Fibroblast of gingiva (primary cell): ENCODE measurements at places on chromosomes 5 and 9.

GRCh38 chr9:91486699-91487497 lies 63.3 kb upstream of the NFIL3 start:
- DNase-seq, result peak; percentile 69

DNA sequence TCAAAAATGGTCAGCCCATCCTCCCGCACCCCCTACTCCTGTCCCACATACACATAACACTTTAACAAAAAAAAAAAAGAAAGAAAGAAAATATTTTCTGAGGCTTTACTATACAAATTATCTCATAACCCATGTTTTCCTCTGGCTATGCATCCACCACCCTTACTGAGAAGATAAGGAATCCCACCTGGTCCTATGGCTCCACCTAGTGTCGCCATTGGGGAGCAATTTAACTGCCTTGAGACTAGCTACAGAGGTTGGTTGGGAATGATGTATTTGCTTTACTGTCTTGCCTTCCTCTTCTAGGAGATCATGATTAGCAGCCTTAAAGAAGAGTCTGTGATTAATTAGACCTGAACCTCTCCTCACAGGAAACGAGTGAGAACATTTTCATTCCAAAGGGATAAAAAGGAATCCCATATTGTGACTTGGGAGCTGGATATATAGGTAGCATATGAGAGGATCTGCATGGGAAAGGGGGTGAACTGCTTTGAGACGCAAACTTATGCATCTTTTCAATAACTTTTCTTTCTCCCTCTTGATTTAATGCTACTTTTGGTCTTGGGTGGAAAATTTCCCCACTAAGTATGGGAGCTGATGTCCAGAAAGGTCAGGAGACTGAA lies 77.7 kb upstream of the SELENOP start:
- DNase-seq, result peak; percentile 62

DNA sequence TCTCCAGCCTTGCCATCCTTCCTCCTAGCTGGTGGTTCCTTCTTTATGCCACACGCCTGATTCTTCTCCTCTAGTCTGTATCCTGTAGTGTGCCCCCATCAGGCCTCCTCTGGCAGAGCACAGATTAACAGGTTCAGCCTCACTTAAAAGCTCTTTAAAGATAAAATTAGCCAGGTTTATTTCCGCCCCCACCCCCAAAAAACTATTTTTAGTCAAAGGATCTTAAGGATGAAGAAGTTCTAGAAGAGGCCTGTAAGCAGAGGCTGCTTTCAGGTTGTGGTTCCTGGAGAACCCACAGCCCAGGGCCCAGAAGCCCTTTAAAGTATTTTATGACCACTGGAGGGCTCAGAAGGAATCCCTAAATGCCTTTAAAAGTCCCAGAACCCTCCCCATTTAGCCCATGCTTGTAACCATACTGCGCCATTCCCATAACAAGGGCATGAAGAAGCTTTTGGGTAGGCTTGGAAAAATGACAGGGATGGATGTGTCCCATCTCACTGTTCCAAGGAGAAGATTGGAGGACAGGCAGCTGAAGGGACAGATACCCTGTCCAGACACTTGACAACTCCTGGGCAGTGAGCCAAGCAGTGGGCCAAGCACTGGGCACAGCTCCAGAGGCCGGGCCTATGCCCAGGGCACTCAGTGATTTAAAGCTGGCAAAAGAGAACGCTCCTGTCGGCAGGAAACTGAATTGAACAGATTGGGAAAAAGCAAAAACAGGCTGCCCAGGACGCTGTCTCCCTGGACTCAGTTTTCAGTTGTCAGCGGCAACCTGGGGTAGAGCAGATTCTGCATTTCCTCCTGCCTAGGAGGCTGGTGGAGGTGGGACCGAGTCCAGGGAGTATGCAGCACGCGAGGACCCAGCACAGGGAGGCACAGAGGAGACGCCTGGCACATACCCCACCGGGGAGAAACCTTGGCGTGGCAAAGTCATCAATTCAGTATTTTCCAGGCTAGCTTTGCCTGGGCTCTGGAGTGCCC lies 106.3 kb upstream of the SSBP2 start:
- DNase-seq, result peak; percentile 8

- DNase-seq, result peak; percentile 4
These were observed 15.3 kb downstream of the FPGS start for GRCh38 chr9:127817881-127818434.

DNA sequence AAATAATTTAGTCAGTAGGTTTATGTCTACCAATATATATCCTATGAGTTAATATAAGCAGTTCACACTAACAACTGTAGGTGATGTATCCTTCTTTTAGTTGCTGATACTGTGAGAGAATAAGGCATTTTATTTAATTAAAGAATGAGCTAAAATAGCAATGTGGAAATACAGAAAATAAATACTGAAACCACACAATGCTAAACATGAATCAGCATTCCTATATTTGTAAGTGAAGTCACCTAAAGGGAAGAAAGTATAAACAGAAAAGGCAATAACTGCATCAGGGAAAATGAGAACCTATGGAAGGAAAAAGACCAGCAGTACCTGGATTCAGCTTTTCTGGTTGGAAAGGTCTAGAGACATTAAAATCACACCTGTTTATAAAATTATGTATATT lies 336.0 kb downstream of the PDE4D start:
- DNase-seq, result peak; percentile 19

GRCh38 chr5:9622971-9623421 lies 7.2 kb downstream of the TAS2R1 start:
- peak; percentile 51 for DNase-seq

GRCh38 chr9:130996676-130997394 lies 12.1 kb upstream of the LAMC3 start:
- no peak for DNase-seq

DNA sequence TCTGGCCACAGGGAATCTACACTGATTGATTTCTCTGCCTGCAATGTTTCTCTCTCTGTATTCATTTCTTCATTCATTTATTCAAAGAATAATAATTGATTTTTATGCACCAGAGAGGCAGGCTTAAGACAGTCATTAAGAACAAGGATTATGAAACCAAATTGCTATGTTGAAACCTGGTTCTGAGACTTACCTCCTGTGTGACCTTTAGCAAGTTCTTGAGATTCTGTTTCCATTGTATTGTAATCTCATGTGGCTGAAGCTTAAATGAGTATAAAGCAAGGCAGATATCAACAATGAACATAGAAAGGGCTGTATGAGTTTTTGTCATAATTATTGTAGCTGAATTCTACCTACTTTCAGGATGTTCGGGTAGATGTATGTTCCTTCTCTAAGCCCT lies 129.6 kb upstream of the GRIA1 start:
- DNase-seq, result no peak

DNA sequence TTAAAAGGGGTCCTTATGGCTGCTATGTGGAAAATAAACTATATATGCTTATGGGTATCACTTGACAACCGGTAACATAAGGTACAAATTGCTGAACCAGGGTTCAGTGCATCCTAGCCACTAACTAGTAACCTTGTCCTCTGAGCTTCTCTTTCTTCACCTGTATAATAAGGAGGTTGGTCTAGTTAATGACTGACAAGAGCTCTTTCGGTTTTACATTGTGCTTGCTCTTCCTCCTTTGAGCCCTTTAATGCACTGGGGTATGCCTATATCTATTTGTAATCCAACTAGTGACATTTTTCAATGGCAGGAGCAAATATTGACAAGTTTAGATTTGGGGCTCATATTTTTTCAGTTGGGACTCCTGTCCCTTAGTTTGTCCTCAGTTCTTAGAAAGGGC lies 66.1 kb downstream of the NPR3 start:
- DNase-seq, result no peak

- DNase-seq, result peak; percentile 79
These were observed 159.4 kb upstream of the NR3C1 start for GRCh38 chr5:143562935-143563334.

DNA sequence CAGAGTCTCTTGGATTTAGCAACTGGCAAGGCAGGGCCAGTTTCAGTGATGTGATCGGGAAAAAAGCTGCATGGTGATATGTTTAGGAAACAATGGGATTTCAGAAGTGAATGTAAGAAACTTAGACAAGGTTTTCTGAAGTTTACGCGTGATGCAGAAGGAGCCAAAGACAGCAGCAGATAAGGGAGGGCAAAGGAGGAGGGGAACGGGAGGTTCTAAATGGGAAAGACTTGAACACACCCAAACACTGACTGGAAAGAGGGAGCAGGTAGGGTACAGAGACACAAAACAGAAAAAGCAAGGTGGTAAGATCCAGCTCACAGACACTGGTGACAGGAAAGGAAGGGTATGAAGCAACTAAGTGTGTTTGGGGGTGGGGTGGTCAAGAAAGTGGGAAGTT lies 115.4 kb downstream of the EPB41L4A start:
- no peak for DNase-seq

DNA sequence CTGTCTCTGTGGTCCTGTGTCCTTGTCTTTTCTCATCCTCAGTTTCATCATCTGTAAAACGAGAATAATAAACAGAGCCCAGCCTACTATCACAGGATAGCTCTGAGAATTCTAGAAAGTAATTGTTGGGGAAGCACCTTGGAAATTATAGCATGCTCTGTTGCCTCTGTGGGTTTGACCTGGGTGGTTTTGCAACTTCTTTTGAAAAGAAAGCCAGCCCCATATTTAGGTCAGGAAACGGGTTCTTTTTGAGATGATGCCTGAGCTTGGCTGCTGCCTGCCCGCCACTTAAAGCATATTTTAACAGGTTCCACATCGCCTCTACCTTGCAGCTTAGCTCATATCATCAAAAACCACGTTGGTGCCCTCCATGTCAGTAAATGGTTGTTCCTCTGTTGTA lies 111.1 kb downstream of the TLR4 start:
- no peak for DNase-seq

DNA sequence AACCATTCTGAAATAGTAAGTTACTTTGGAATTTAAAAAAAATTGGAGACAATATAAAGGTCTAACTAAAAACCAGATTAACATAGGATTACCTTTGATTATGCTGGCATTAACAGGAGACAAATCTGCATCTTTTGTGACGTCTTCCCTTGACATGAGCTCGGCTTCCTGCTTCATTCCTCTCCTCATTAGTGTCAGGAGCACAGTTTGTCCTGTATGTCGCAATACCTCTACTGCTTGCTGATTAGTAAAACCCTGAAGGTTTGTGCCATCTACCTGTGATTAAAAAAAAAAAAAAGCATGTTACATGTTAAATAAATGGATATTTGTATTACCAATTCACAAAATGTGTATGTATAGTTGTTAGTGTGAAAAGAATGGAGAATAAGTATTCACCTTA lies 73.7 kb downstream of the MPDZ start:
- DNase-seq, result no peak

DNA sequence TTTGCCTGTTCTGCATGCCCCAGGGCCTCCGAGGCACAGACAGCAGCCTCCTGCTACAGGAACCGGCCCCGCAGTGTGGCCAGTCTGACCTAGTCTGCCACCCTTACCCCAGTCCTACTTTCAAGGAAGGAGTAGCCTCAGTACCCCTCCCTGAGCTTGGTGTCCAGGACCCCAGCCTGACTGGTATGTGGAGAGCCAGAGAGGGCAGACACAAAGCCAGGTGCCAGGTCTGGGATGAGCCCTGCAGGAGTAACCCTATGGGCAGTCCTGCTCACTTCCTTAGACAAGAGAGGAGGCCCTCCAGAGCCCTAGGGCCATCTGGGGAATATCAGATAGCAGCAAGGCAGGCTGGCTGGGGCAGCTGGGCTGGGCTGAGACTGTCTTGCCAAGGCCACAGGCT lies 67.8 kb downstream of the NRG2 start:
- DNase-seq, result no peak

DNA sequence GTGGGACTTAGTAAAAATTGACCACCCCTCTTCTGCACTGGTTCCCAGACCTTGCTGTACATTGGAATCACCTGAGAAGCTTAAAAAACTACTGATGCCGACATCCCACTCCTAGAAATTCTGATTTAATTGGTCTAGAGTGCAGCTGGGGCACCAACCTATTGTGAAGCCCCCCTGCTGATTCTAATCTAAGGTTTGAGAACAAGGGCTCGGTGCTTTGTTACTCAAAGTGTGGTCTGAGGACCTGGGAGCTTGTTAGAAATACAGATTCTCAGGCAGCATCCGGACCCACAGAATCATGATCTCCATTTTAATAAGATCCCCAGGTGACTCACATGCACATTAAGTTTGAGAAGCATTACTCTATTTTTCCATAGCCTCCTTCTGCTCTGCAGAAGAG lies 57.8 kb upstream of the LPAR1 start:
- DNase-seq, result no peak

- no peak for DNase-seq
These were observed 12.4 kb downstream of the GZMK start for GRCh38 chr5:55036477-55036876.

DNA sequence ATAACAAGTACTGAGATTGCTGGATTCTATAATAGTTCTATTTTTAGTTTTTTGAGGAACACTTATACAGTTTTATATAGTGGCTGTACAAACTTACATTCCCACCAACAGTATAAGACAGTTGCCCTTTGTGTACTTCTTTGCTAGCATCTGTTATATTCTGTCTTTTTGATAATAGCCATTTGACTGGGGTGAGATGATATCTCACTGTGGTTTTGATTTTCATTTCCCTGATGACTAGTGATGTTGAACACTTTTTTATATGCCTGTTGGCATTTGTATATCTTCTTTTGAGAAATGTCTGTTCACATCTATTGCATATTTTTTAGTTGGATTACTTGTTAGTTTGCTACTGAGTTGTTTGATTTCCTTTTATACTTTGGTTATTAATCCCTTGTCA lies 204.1 kb upstream of the SMC2 start:
- no peak for DNase-seq

- DNase-seq, result peak; percentile 43
These were observed 99.5 kb downstream of the USP20 start for GRCh38 chr9:129934780-129935179.

DNA sequence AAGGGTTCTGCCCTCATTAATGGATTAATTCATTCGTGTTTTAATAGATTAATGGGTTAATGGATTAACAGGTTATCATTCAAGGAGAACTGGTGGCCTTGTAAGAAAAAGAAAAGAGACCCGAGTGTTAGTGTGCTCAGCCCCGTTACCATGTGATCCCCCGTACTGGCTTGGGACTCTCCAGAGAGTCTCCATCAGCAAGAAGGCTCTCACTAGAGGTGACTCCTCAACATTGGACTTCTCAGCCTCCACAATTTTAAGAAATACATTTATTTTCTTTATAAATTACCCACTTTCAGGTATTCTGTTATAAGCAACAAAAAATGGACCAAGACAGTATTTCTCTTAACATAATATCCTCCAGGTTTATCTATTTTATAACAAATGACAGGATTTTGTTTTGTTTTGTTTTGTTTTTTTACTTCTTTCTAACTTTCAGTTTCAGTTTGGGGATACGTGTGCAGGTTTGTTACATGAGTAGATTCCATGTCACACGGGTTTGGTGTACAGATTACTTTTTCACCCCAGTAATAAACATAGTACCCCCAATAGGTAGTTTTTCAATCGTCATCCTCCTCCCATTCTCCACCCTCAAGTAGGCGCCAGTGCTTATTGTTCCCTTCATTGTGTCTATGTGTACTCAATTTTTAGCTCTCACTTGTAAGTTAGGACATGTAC lies 456.1 kb downstream of the DNAH5 start:
- DNase-seq, result no peak
